ENCODE measurements at places on chromosomes 3 and 15. TPM values are rescaled to one million over a fixed set of nuclear protein-coding genes. Genes with fewer than 3 reads are reported as not detected.

Gene TNFAIP8L3
- 0.28 TPM for total RNA-seq

Gene CRTC3
- 101 TPM for total RNA-seq

Gene ADPRH
- 1.2 TPM for total RNA-seq

Gene BCHE
- not detected for total RNA-seq

Gene PAK6
- 0.48 TPM for total RNA-seq

Gene ALDH1A2
- not detected for total RNA-seq

Gene DPP8
- 40.5 TPM for total RNA-seq

Gene PLSCR2
- not detected for total RNA-seq

Gene BTLA
- 72.1 TPM for total RNA-seq

Gene ECE2
- not detected for total RNA-seq

Gene CACNA1D
- 0.34 TPM for total RNA-seq

Gene TM4SF4
- total RNA-seq, result not detected

Gene ABHD14A
- 14.1 TPM for total RNA-seq

Gene PPIP5K1
- 29.2 TPM for total RNA-seq

Gene GPR87
- total RNA-seq, result not detected

Gene PAQR5
- total RNA-seq, result not detected

Gene CHRM5
- total RNA-seq, result not detected

Gene ALPK3
- total RNA-seq, result 0.22 TPM

Gene ALDH1L1
- total RNA-seq, result not detected

Gene ITIH3
- total RNA-seq, result not detected

Gene PCLAF
- total RNA-seq, result 83.1 TPM

Gene RLBP1
- not detected for total RNA-seq

Gene GCNT3
- total RNA-seq, result not detected

Gene KLHL40
- total RNA-seq, result not detected

Gene EXD1
- not detected for total RNA-seq

Gene VGLL3
- total RNA-seq, result not detected

Gene KLF13
- 230 TPM for total RNA-seq

Gene GOLGA8G
- not detected for total RNA-seq

Gene NR2E3
- not detected for total RNA-seq

Gene AHSG
- total RNA-seq, result not detected

Gene DNASE1L3
- total RNA-seq, result not detected

Gene ADGRG7
- total RNA-seq, result not detected

Gene LRTM1
- not detected for total RNA-seq

Gene NTRK3
- total RNA-seq, result not detected

Gene SCAANT1
- total RNA-seq, result not detected

Gene MYZAP
- 0.53 TPM for total RNA-seq

Gene REC114
- not detected for total RNA-seq

Gene NAALADL2
- not detected for total RNA-seq

Gene SIDT1
- total RNA-seq, result 21.9 TPM

Gene LXN
- total RNA-seq, result 9.2 TPM

Gene GOLGA8T
- 0.28 TPM for total RNA-seq

Gene P2RY12
- not detected for total RNA-seq

Gene XRN1
- total RNA-seq, result 80.4 TPM

Gene UPK1B
- total RNA-seq, result not detected

Gene A4GNT
- not detected for total RNA-seq

Gene TGM5
- not detected for total RNA-seq

Data from activated naive CD4-positive, alpha-beta T cell treated with anti-CD3 and anti-CD28 coated beads, Interleukin-2, amount 10 ng/mL, durations not matched to agents 5 hours and 36 hours (primary cell).